ENCODE measurements at places on chromosomes 1 and 21. TPM values are rescaled to one million over a fixed set of nuclear protein-coding genes. Genes with fewer than 3 reads are reported as not detected.

The KPRP gene
- total RNA-seq = not detected

DNA sequence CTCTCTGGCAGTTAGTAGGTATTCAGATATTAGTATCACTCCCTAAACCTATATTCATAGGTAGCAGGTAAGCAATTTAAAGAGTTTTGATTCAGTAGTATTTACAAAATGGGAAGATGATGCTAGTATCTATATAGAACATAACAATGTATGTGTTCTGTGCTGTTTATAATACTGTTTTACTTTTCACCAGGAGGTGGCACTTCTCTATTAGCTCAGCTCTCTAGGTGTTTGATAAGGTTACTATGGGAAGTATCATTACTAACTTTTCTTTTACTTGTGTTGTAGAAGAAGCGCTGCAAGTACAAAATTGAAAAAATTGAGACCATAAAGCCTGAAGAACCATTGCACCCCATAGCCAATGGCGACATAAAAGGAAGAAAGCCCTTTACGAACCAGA, 49.4 kb upstream of the FASLG start:
- peak; percentile 25 for DNase-seq

DNA sequence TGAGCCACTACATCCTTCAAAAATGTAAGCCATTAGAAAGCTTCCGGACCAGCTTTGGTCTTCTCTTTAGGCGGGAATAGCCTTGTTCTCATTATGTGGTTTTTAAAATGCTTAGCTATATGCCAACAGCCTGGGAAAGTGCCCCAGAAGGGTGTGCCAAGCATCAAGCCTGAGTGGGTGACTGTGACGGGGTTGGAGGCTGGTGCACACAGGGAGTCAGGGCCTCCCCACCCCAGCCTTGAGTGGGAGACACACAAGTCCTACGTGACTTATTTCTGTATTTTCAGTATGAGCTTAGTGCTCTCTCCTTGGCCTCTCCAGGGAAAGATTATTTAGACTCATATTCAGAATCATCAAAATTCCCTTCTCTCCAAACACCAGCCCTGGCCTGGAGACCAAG, 9.8 kb downstream of the UBASH3A start:
- no peak for DNase-seq

The NBPF3 gene
- 8.9 TPM for total RNA-seq

The SKI gene
- total RNA-seq = 4.8 TPM

GRCh38 chr1:205329719-205330118, 8.2 kb upstream of the NUAK2 start:
- DNase-seq = no peak

- no peak for DNase-seq
Measured at GRCh38 chr21:41615613-41616012, 107.7 kb upstream of the TMPRSS2 start.

The BRINP3 gene
- not detected for total RNA-seq

The RGS4 gene
- total RNA-seq = 1.8 TPM

GRCh38 chr1:167666416-167666815, 36.4 kb downstream of the RCSD1 start:
- no peak for DNase-seq

GRCh38 chr1:201728731-201729130, 100.2 kb upstream of the IPO9 start:
- DNase-seq = no peak

GRCh38 chr1:65434760-65435159, 14.3 kb downstream of the LEPR start:
- DNase-seq = no peak

The COL6A1 gene
- 146 TPM for total RNA-seq

The AMY1B gene
- total RNA-seq = not detected

The C21orf58 gene
- total RNA-seq = 3.0 TPM

DNA sequence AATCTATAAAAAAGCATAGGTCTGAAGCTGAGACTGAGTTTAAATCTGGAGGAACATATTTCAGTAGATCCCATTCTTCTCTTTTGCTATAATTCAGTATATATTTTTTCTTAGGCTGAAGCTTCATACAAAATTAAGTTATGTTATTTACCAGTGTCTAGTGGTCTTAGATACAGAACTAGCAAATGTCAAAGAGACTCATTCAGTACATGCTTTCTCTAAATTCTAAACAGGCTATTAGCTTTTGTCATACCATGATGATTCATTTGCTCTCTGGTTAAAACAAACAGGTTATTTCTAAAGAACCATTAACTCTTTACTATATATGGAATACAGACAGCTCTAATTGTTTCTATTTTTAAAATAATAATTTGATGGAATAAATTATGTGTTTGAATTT, 1170.2 kb upstream of the PRMT6 start:
- no peak for DNase-seq

DNA sequence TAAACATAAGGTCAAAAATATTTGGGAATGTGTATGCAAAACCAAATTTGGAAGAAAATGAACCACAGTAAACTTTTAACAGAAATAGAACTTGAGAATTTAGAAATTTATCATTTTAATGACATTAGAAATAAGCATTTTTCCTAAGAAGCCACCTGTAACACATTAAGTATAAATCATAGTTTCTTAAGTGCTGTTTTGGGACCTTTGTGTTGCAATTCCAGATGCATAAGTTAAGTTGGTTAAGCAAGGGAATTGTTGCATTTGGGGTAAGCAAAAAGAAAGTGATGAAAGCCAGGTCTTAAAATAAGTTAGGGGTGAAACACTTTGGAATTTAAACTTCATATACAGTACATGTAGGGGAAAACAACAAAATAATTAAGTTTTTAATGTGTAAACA, 49.8 kb downstream of the CDKN2C start:
- DNase-seq = no peak

DNA sequence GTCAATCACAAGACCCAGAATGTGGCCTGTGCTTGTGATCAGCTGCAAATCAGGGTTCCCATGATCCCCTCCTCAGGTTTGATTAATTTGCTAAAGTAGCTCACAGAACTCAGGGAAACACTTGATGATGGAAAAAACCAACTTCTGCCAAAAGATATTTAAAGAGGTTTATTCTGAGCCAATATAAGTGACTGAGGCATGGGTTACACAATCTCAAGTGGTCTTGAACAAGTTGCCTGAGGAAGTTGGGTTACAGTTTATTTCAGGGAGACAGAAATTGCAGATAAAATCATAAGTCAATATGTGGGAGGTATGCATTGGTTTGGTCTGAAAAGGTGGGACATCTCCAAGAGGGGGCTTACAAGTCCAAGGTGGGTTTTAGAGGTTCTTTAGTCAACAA, 243.1 kb downstream of the S1PR1 start:
- no peak for DNase-seq

All from Caki2 (cell line).